NCI-H524 treated with DMSO at 0.1 percent for 48 hours (cell line): ENCODE measurements at places on chromosomes 3 and 15.

GRCh38 chr3:114685161-114685560 is 391.3 kb downstream of the TIGIT start:
- DNase-seq = no peak

DNA sequence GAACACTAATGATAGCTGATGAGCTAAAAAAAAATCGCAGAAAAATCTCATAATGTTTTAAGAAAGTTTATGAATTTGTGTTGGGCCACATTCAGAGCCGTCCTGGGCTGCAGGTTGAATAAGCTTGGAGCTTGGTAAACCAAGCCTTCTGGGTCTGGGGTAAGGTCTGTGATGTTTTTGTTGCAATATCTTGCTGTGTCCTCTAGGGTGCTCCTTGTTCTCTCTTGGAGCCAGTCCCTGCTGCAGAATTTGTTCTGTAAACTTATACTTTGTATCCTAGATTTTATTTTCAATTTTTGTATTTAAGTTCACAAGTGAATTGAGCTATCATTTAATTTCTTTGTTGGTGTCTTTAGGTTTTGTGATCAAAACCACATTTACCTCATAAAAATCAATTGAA is 143.7 kb downstream of the NR1D2 start:
- DNase-seq = no peak

DNA sequence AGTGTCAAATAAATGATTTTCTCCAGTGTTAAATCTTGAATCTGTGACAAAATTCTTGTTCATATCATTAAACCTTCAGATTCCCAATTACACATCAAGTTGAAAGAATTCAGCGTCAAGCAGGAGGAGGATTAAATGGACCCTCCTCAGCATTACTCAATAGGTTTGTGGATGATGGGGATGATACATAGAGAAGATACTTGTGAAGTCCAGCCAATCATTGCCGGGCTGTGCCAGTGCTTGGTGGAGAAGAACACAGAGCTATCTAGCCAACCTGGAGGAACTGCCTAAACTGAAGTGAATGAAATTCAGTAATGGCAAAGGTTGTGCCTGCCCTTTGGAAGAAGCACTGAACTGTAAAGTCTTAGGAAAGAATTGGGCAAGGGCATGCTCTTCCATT is 47.0 kb upstream of the PRICKLE2 start:
- DNase-seq = no peak

DNA sequence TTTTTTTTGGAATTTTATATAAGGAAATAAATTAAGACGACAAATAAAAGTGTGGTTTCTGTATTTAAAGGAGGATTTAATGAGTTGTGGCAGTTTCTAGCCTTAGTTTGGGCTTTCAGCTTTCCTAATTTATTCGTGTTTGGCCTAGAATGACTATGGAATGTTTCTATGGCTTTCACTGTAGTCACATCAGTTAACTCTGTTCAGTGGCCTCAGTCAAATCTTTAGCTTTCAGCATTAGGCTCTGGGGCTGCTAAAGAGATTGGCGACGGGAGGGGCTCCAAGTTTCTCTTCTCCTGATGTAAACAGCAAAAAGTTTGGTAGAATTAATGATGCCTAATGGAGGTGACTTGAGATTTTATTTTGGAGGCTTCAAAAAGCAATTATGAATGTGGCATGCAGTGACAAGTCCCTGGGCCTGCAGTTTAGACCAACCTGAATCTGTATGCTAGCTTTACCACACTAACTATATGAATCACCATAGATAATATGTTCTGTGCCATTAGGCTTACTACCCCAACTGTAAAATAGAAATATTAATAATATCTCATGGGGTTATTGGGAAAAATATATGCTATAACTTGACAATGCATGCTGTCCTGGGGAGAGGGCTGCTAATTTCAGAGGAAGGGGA is 47.1 kb upstream of the ADGRG7 start:
- DNase-seq = no peak

GRCh38 chr3:3802046-3802445 is 2.8 kb downstream of the LRRN1 start:
- DNase-seq = no peak

- no peak for DNase-seq
These were observed 81.1 kb downstream of the RAD18 start for GRCh38 chr3:8882171-8882593.

DNA sequence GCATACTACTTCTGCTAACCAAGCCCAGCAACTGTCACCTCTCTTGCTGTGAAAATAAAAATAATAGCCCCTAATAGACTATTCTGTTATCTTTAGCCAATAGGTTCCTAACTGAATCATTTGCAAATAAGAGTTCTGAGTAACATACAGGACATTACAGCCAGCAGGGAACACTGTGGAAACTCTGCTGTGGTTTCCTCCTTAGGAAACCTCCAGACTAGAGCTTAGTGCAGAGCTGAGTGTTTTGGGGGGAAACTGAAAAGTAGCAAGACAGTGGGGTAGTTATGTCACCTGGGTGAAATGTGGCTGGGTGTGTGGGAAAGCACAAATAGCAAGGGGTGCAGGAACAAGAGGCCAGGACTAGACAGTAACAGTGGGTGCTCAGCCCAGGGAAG is 32.4 kb downstream of the DZIP1L start:
- DNase-seq = no peak

DNA sequence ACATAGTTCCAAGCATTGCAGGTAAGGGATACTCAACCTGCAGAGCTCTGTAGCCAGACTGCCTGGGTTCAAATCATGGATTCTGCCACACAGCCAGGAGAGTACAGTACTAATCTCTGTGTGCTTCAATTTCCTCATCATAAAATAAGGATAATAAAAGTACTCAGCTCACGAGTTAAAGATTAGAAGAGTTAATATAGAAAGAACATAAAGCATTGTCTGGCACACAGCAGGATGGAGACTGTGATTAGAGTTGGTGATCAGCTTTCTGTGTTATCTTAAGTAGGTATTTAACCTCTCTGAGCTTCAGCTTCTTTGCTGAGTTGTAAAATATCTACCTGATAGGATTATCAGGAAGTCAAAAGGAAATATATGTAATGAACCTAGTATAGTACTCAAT is 2.7 kb downstream of the CEP70 start:
- DNase-seq = no peak
